ENCODE measurements at places on chromosomes 3 and 15.

- no peak for DNase-seq
Measured at GRCh38 chr3:187858041-187858440, 112.8 kb upstream of the BCL6 start.

GRCh38 chr3:18717598-18717997 is 292.5 kb upstream of the SATB1 start:
- DNase-seq = no peak

GRCh38 chr15:85792102-85792731 is 2.5 kb downstream of the KLHL25 start:
- no peak for DNase-seq

DNA sequence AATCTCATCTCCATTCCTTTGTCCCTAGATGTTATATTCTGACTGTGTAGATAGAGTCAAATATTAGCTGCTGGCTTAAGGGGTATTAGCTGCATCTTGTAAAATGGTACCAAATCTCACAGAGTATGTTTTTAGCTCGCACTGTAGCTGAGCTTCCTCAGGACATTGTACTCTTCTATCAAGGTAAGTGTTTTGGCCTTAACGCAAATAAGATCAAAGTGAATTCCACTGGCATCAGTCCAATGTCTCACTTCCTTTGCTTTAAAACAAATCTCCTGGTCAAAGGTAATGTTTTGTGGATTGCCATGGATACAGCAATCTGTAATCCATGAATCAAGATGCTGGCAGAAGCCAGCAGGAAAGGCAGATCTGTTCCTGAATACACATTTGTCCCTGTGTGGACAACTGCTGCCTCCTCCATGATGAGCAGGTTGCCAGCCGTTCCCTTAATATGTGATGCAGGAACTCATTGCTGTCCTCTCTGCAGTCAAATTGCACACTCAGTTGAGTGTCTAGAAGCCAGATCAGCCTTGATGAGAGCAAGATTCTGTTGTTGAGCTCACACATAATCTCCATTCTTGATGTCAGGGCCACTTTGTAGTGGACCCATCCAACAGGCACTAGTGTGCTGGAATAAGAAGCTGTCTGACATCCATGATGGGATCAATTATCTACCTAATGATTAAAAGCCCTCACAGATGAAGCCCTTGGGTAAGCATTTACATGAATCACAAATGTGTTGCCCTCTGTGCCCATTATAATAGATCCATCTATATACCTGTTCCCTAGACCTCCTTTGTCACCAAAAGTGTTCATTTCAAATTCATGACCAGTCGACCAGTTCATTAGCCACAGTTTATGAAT is 96.6 kb upstream of the AGTR1 start:
- no peak for DNase-seq

DNA sequence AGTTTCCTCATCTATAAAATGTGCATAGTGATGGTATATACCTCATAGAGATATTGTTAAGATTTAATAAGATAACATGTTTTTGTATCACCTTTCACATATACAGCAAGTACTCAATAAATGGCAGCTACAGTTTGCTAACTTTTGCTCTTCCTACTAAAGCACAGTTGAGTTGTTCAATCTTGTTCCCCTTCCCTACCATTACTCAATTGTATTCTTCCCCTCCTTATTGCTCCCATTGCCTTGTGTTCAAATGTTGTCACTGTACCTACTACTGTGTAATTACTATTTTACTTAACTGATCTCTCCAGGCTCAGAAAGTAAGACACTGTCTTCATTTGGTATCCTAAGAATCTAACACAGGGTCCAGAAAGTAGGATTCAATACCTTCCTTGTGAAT is 5.5 kb downstream of the CD47 start:
- no peak for DNase-seq

DNA sequence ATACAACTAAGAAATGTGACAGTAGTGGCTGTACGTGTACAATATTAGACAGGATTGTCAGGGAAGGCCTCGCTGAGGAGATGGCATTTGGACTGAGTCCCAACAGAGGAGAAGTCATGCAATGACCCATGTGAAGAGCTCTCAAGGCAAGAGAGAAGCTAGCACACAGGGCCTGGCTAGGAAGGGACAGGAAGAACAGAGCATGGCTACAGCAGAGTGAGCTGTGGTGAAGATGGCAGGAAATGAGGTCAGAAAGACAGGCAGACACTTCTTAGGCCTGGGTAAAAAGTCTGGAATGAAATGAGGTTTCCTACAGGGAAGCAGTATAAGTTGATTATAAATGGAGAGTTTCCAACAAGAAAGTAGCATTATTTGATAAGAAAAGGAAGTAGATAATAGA is 33.2 kb upstream of the LEKR1 start:
- no peak for DNase-seq

DNA sequence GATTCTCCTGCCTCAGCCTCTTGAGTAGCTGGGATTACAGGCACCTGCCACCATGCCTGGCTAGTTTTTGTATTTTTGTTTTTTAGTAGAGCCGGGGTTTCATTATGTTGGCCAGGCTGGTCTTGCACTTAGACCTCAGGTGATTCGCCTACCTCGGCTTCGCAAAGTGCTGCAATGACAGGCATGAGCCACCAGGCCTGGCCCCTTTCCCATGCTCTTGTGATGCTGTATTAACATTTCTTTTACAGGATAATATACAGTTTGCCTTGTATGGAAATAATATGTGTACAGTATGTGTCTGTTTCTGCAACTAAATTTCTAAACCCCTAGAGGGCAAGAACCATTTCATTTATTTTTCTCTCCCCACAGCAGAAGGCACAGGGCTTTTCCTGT is 37.8 kb downstream of the SCG5 start:
- DNase-seq = no peak

DNA sequence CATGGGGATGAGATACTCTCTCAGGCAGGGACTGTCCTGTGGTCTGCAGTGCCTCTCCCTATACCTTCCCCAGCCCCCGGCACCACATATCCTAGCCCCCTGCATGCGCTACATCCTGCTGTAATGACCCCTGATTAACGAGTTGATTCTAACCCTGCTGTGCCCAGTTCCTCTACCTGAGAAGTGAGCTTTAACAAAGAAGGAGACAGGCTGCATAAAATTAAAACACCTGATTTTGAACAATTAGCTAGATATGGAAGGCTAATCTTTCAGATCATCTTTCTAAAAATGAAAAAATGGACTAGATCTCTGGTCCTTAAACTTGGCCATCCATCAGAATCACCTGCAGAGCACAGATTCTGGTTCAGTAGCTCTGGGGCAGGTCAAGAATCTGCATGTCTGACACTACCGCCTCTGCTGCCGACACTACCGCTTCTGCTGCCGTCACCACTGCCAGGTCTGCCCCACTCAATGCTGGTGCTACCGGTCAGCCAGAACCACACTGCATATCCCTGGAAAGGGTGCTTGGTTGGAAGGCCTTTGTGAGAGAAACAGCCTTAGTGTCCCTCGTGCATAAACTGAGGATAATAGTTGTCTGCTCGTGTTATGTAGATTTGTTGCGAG is 33.6 kb upstream of the ZBTB38 start:
- DNase-seq = no peak

DNA sequence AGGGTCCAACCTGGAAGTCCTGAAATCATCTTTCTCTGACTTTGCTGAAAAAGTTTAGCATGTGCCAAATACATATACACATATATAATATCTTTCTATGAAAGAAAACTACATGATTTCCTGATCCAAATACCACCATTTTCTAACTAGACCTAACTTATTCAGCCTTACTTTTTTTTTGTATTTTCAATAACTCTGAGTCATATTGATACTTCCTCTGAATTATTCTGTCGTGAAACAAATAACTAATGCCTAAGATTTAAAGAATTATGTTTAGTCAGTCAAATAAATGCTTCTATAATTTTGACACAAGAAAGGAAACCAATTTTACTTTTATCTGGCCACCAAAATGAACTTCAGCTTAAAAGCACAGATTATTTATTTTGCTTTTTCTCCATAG is 760.2 kb upstream of the GBE1 start:
- DNase-seq = no peak

DNA sequence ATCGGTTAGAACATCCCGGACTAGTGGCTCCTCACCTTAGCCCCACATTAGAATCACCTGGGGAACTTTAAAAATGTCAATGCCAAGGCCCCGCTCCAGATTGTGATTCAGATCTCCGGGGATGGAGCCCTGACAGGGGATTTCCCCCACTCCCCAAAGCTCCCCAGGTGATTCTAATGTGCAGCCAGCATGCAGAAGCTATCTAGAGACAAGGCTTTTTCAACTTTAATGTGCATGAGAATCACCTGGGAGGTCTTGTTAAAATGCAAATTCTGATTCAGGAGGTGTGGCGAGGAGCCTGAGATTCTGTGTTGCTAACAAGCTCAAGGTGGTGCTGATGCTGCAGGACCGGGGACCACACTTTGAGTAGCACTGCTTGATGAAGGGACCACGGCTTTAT is 156.7 kb downstream of the RAB11A start:
- no peak for DNase-seq

Data from smooth muscle cell of the brain vasculature (primary cell).